Panc1 (cell line): ENCODE measurements at places on chromosomes 12 and 14. TPM values are rescaled to one million over a fixed set of nuclear protein-coding genes. Genes with fewer than 3 reads are reported as not detected.
A peak's percentile ranks its signal among the peaks of the same experiment; 100 is the strongest.

- no peak for DNase-seq
These were observed 6.8 kb downstream of the KIF26A start for GRCh38 chr14:104144911-104145825.

DNA sequence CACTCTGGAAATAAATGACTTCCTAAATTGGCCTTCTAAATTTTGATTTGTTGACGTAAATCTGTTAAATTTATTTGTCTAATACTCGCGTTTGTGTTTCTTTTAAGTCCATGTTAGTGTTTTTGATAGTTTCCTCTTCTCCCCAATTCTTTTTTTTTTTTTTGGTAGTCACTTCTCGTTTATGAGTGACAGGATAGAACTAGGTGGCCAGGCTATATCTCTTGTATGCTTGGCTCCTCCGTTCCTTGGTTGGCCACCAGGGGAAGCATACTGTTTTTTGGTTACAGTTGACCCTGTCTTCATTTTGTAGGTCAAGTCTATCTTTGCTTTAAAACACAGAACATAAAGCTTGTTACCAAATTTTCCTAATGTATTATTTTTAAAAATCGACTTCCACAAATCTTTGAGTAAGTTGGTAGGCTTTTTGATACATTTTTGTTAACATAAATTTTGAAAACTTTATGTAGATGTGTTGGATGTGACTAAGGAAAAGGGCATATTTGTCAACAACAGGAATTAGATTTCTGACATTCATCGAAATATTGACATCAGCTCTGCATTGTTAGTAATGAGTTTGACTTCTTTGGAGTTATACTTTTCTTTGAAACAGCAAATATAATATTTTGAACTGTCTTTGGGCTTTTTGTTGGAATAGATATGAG lies 2.2 kb downstream of the RCOR1 start:
- DNase-seq = peak; percentile 54

- no peak for DNase-seq
These were observed 107.9 kb downstream of the PRKCH start for GRCh38 chr14:61429316-61429715.

GRCh38 chr14:20341646-20342045 lies 1.8 kb upstream of the PARP2 start:
- no peak for DNase-seq

DNA sequence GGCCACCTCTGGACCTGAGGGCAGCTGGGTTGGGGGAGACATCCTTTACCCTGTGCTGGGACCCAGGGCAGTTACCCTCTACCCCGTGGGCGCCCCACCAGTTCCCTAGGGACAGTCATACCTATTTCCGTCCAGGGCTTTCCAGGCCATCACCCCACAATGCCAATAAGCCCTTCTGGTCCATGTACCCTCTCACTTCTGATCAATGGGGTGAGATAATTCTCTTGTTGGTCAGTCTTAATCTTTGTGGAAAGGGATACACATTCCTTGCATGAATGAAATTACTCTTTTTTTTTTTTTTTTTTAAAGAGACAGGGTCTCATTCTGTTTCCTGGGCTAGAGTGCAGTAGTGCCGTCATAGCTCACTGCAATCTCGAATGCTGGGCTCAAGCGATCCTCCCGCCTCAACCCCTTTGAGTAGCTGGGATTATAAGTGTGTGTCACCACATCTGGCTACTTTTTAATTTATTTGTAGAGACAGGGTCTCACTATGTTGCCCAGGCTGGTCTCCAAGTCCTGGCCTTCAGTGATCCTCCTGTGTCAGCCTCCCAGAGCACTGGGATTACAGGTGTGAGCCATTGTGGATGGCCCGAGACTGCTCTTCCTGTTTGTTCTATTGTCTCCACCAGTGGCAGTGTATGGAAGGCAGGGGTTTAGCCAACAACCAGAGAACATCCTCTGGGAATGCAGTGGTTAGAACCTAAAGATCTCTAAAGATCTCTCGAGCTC lies 46.3 kb upstream of the STON2 start:
- DNase-seq = no peak

- DNase-seq = no peak
These were observed at the start of gene PLD4 for GRCh38 chr14:104924421-104925213. TSS of gene PLD4 (plus strand) at chr14:104924879. CDS start at chr14:104927141, 2,262 bp downstream.

DNA sequence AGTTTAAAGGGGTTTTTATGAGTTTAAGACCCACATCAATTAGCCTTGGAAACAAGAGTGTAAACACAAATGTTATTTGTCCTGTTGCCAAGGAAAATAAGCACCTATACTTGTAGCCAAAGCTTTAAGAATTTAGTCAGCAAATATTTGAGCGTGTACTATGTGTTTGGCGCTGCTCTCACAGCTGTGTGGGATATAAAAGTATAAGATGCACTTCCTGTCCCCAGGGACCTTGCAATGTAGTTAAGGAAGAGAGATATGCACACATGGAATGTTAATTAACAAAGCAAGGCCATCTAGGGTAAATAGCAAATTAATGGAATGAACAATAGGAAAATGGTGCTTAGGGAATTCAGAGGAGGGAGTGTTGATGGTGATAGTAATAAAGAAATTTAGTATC lies 134.9 kb upstream of the SRRM4 start:
- no peak for DNase-seq

GRCh38 chr12:50222275-50222783 lies 55.2 kb upstream of the CERS5 start:
- peak; percentile 87 for DNase-seq

DNA sequence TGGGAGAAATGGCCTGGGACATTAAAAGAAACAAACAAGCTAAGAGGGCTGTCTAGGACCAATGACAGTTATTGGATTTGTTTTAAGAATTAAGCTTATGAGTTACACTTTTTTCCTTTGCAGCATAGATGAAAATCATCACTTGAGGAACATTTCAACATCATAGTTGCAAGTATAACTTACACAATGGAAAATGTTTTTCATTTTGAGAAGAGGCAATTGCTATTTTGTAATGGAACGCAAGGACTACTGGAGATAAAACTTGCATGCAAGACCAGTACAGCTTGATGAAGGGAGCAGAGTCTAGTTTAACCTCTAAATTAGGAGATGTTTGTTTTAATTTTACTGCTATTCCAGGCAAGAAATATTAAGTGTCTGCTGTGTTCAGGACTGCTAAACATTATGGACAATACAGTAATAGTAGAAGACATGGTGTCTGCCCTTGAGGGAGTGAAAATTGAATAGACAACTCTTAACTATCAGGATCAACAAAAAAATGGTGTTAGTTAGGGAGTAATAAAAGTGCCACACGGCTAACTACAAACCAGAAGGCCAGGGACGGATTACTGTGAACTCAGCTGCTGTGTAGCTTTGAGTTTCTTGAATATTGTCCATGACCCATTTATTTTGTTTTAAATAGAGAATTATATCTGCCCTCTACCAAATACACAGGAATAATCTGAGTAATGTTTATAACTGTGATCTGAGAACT lies 374.5 kb downstream of the RAD51B start:
- DNase-seq = no peak

DNA sequence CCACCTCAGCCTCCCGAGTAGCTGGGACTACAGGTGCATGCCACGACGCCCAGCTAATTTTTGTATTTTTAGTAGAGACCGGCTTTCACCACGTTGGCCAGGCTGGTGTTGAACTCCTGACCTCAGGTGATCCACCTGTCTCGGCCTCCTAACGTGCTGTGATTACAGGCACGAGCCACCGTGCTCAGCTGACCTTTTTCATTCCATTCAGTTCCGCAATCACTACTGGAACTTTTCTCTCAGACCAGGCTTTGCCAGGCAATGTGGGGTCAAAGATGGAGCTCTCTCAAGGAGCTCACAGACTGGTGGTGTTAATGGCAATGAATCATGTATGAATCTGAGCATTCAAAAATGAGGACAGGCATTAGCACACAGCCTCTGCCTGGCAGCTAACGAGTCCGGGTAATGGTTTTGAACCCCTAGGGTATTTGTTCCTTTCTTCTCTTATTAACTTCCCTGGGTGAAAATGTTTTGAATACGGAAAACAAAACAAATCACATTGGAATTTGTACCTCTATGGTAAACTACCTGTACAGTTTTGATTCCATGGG lies 9.4 kb upstream of the TCHP start:
- no peak for DNase-seq

- no peak for DNase-seq
These were observed 188.6 kb downstream of the ALG10 start for GRCh38 chr12:34210689-34211530.

DNA sequence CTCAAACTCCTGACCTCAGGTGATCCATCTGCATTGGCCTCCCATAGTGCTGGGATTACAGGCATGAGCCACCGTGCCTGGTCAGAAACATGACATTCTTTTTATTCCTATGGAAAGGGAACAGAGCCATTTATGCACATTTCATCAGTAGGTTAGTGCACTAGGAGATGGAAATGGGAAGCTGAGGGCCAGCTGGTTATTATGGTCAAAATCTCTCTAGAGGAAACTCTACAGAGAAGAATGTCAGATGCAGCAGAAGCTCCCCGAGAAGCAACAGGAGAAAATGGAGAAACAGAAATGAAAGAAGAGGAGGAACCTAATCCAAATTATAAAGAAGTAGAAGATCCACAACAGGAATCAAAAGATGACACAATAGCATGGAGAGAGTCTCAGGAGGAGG lies 2.7 kb downstream of the CFAP251 start:
- no peak for DNase-seq

DNA sequence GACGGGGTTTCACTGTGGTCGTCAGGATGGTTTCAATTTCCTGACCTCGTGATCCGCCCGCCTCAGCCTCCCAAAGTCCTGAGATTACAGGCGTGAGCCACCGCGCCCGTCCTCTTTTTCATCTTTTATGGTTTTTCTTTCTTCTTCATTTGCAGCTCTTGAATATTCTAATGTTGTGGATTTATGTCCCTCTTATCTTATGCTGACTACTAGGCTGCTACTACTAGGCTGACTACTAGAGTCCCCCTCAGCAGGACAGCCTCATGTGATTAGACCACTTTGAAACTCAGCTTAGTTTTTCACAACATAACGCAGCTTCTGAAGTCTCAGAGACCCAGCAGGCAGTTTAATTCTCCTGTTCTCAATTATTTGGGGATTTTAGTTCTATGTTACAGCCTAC lies 857 bp upstream of the CLEC4E start:
- no peak for DNase-seq

DNA sequence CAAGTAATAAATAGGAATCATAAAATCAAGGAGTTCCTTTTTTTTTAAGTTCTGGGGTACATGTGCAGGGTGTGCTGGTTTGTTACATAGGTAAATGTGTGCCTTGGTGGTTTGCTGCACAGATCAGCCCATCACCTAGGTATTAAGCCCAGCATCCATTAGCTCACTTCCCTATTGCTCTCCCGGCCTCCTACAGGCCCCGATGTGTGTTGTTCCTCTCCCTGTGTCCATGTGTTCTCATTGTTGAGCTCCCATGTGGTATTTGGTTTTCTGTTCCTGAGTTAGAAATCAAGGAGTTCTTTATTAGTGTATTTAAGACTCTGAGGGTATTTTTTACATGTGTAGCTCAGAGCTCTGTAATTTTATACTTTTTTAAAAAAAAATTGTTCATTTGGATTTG lies 86.0 kb downstream of the SCFD1 start:
- no peak for DNase-seq

- no peak for DNase-seq
These were observed 650.1 kb upstream of the MDGA2 start for GRCh38 chr14:48325486-48325885.

- no peak for DNase-seq
These were observed 349.1 kb downstream of the DPF3 start for GRCh38 chr14:72544615-72545387.

- DNase-seq = no peak
These were observed 122.3 kb downstream of the PTPRR start for GRCh38 chr12:70798016-70798783.

GRCh38 chr12:98743362-98743953 lies 98.4 kb downstream of the APAF1 start:
- DNase-seq = no peak

GRCh38 chr12:42617622-42618021 lies 28.1 kb upstream of the PRICKLE1 start:
- DNase-seq = no peak

- no peak for DNase-seq
These were observed 124.7 kb downstream of the ZNF664 start for GRCh38 chr12:124097701-124098100.

The OTOGL gene
- total RNA-seq = not detected

The GLIPR1L1 gene
- total RNA-seq = not detected

The FAM186B gene
- total RNA-seq = 0.13 TPM

The CMA1 gene
- total RNA-seq = not detected

The RASSF9 gene
- total RNA-seq = 0.33 TPM

The LMO3 gene
- 0.51 TPM for total RNA-seq

The VSIG10 gene
- 56.2 TPM for total RNA-seq

The DACT1 gene
- 0.15 TPM for total RNA-seq

The LPAR5 gene
- not detected for total RNA-seq

The COQ6 gene
- 18.5 TPM for total RNA-seq
